Caco-2 (cell line): ENCODE measurements at places on chromosomes 5 and 9. TPM values are rescaled to one million over a fixed set of nuclear protein-coding genes. Genes with fewer than 3 reads are reported as not detected.

Gene ZNF658
- total RNA-seq = 0.45 and 0.86 TPM in 2 replicates

DNA sequence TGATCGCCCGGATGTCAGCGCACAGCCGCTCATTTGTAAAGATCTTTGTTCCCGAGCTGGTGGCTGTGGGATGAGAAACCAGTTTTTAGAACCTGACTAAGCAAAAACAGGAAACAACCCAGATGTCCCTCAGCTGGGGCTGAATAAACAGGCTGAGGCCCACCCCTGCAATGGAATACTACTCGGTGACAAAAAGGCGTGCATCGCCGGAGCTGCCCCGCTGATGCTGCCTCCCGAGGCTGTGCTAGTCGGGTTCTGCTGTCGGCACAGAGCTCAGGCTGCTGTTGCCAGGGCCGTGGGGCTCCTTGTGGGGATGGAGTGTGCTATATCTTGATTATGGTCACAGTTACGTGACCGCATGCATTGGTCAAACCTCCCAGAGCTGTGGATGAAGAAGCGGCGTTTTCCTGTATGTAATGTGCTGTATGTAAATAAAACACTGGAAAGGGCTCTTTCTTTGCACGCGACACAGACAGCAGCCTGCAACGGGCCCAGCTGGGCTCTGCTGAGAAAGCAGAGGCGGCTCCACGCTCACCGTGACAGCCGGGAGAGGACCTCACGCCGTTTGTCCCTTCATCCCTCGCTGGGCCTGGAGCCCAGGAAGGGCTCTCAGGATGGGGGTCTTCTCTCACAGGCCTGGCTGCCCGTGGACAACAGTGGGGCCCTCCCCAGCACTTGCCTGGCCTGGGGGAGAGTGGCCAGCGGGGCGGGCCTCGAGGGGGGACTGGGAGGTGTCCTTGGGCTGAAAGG, 51.5 kb upstream of the RNU6ATAC start:
- no peak overlapping the region for H3K27ac ChIP-seq
- H3K27me3 ChIP-seq = no peaks in the 10 kb centered on the region
- H3K4me3 ChIP-seq = no peak overlapping the region

DNA sequence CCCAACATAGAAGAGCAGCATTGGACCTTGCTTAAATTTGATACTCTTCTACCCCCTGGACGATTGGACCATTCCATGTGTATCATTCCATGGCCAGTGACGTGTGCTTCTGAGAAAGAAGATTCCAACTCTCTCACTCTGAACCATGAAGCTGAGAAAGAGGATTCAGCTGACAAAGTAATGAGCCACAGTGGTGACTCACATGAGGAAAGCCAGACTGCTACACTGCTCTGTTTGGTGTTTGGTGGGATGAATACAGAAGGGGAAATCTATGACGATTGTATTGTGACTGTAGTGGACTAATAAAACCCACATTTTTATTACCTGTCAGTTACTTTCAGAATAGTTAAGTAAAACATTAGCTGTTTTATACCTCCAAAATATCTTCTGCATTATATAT, 7.5 kb downstream of the HSPA5 start:
- no peak overlapping the region for H3K27ac ChIP-seq
- H3K27me3 ChIP-seq = no peaks in the 10 kb centered on the region
- peaks cover 15% of the 10 kb centered on the region; the same call in 1 of the 2 replicates for H3K4me1 ChIP-seq
- no peak for DNase-seq
- H3K4me3 ChIP-seq = no peak overlapping the region
- H3K36me3 ChIP-seq = no peaks in the 10 kb centered on the region

DNA sequence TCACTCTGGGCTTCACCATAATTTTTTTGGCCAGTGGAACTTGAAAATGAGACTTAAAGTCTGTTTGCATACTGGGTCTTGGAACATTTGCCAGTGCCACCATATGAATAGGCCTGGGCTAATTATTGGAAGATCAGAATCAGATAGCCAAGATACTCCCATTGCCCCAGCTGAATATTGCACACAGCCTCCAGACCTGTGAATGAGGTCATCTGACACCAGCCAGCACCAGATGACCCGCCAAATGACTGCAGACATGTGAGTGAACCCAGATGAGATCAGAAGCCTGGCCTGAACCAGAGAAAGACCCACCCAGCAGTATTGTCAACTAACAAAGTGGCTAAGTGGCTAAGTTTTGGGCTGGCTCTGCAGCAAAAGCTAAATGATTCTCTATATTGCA, 220.5 kb upstream of the MPDZ start:
- H3K27me3 ChIP-seq = no peaks in the 10 kb centered on the region
- H3K36me3 ChIP-seq = no peaks in the 10 kb centered on the region
- no peak overlapping the region for H3K4me3 ChIP-seq
- H3K4me1 ChIP-seq = no peaks in the 10 kb centered on the region

GRCh38 chr5:34045996-34046395, 3.0 kb upstream of the C1QTNF3 start:
- no peaks in the 10 kb centered on the region for H3K36me3 ChIP-seq
- H3K4me3 ChIP-seq = no peak overlapping the region
- no peak overlapping the region for H3K27ac ChIP-seq
- no peak for DNase-seq

DNA sequence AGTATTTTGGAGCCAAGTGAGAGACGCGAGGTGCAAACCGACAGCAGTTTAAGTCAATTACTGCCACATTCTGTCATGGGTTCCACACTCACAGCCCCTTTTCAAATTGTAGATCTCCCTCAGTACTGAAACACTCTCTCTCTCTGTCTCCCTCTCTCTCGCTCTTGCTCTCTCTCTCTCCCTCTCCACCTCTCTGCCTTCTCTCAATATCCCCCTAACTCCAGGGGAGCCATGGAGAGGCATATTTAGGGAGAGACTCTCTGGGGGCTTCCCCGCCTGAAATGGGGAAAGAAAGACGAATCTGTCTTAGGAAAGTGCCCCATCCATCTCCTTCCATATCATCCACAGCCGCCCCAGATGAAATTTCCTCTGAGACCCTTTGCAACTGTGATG, 1.6 kb downstream of the BRINP1 start:
- no peak overlapping the region for H3K4me3 ChIP-seq
- no peak for DNase-seq
- H3K27me3 ChIP-seq = no peaks in the 10 kb centered on the region
- H3K4me1 ChIP-seq = no peaks in the 10 kb centered on the region

- no peak overlapping the region for H3K4me3 ChIP-seq
- no peak for DNase-seq
- H3K4me1 ChIP-seq = no peaks in the 10 kb centered on the region
- H3K27me3 ChIP-seq = no peaks in the 10 kb centered on the region
- H3K36me3 ChIP-seq = no peaks in the 10 kb centered on the region
- no peak overlapping the region for H3K27ac ChIP-seq
These were observed 464.7 kb downstream of the DMRT2 start for GRCh38 chr9:1514776-1515363.

- H3K36me3 ChIP-seq = no peaks in the 10 kb centered on the region
- H3K4me3 ChIP-seq = no peak overlapping the region
- DNase-seq = peak; percentile 63
These were observed 42.4 kb upstream of the ZBED3 start for GRCh38 chr5:77129391-77129990.

DNA sequence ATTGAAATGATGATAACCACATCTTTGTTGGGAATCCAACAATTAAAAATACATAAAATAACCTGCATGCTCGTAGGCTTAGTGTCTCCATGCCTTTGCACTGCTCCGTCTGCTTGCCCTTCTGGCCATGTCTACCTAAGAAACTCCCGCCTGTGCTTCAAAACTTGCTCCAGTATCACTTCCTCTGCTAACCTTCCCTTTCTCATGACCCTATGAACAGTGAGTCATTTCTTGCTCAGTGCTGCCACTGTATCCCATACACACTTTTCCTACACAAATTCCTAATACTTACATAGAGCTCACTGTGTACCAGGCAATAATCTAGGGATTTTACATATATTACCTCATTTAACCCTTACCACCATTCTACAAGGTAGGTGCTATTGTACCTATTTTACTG, 33.5 kb downstream of the TMEM245 start:
- no peak overlapping the region for H3K4me3 ChIP-seq
- H3K36me3 ChIP-seq = no peaks in the 10 kb centered on the region; the same call in 1 of the 2 replicates
- peaks cover 71% of the 10 kb centered on the region for H3K4me1 ChIP-seq
- H3K27ac ChIP-seq = peak overlapping the region; percentile 40

DNA sequence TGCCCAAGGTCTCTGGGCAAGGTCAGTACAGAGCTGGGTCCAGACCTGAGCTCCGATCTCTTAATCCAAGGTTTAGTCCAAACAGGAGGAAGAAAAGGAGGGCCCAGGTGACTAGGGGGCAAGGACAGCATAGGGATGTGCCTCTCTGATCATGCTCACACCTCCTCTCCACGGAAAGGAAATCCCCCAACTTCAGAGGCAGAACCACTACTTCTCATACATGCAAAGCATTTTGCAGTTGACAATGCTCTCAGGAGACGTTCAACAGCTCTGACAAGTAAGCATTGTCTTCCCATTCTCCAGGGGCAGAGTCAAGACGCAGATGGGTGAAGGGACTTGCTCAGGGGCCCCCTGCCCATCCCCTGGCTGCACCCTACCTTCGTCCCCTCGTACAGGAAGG, 8.7 kb upstream of the CORO2A start:
- H3K36me3 ChIP-seq = 0 out of 2 replicates have a peak, but pooled peaks cover 1% of the 10 kb centered on the region
- no peaks in the 10 kb centered on the region for H3K27me3 ChIP-seq
- DNase-seq = no peak
- H3K4me3 ChIP-seq = no peak overlapping the region

DNA sequence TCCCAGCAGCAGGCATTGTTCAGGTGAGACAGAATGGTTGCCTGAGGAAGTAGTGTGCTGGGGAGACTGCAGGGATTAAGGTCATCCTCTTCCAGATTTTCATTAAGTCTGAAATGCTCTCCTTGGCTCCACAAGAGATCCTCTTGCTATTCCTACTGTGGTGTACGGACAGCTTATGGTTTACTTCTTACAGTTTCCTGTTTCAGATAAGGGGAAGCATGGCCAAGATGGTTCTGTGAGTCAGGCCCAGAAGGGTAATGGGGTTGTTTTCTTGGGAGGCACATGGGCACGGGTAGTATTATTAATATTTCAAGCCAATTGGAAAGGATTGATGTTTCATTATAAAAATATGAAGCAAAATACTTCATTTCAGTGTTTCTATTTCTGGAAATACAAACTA, 42.9 kb downstream of the GLRX start:
- no peaks in the 10 kb centered on the region for H3K27me3 ChIP-seq
- H3K4me3 ChIP-seq = no peak overlapping the region
- H3K4me1 ChIP-seq = no peaks in the 10 kb centered on the region
- peak overlapping the region; percentile 15 for H3K27ac ChIP-seq

- no peak for DNase-seq
- no peak overlapping the region for H3K27ac ChIP-seq
- no peaks in the 10 kb centered on the region for H3K4me1 ChIP-seq
- H3K27me3 ChIP-seq = no peaks in the 10 kb centered on the region
- H3K36me3 ChIP-seq = peaks cover 1% of the 10 kb centered on the region; the same call in 1 of the 2 replicates
These were observed 16.7 kb upstream of the PHYHD1 start for GRCh38 chr9:128903871-128904620.

GRCh38 chr9:121207371-121207940, 5.8 kb upstream of the RAB14 start:
- DNase-seq = no peak
- H3K27me3 ChIP-seq = no peaks in the 10 kb centered on the region
- H3K27ac ChIP-seq = no peak overlapping the region

- no peaks in the 10 kb centered on the region for H3K4me1 ChIP-seq
- H3K4me3 ChIP-seq = no peak overlapping the region
These were observed 248.5 kb upstream of the IRX4 start for GRCh38 chr5:2131196-2131595.

- H3K4me1 ChIP-seq = peaks cover 37% of the 10 kb centered on the region
- no peak overlapping the region for H3K4me3 ChIP-seq
- no peaks in the 10 kb centered on the region for H3K27me3 ChIP-seq
- peak; percentile 49 for DNase-seq
- no peaks in the 10 kb centered on the region for H3K36me3 ChIP-seq
- H3K27ac ChIP-seq = peak overlapping the region; percentile 43
These were observed 368 bp downstream of the SH3TC2 start for GRCh38 chr5:149062371-149063016.

DNA sequence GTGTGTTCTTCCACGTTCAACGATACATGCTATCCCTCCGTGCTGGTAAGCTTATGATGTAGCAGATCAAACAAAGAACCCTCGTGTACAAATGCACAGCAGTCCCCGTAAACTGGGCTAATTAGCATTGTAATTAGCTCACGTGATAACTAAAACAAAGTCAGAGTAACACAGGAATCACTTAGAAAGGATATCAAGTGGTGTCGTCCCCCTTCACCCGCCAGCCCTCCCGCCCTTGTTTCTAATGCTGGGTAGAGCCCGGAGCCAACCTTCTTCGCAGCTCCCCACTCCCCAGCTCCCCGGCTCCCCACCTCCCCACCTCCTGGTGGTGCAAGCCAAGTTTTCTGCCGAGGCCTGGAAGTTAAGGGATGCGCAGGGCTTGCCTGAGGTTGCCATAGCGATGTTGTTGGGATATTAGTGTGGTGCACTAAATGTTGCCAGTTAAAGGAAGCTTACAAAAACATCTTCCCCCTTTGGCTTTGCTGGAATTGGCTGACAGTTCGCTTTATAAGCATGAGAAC, 357.9 kb upstream of the CCNH start:
- no peak for DNase-seq
- no peaks in the 10 kb centered on the region for H3K36me3 ChIP-seq
- no peak overlapping the region for H3K27ac ChIP-seq
- H3K4me3 ChIP-seq = no peak overlapping the region

GRCh38 chr9:87381746-87382145, 115.9 kb upstream of the DAPK1 start:
- no peaks in the 10 kb centered on the region for H3K36me3 ChIP-seq
- DNase-seq = no peak
- no peaks in the 10 kb centered on the region for H3K27me3 ChIP-seq
- H3K4me1 ChIP-seq = peaks cover 26% of the 10 kb centered on the region
- no peak overlapping the region for H3K4me3 ChIP-seq
- no peak overlapping the region for H3K27ac ChIP-seq

GRCh38 chr9:76600007-76600615, 141.1 kb downstream of the GCNT1 start:
- no peak overlapping the region for H3K4me3 ChIP-seq
- H3K36me3 ChIP-seq = no peaks in the 10 kb centered on the region
- no peak overlapping the region for H3K27ac ChIP-seq
- H3K4me1 ChIP-seq = 0 out of 2 replicates have a peak, but pooled peaks cover 3% of the 10 kb centered on the region
- H3K27me3 ChIP-seq = no peaks in the 10 kb centered on the region
- DNase-seq = no peak

DNA sequence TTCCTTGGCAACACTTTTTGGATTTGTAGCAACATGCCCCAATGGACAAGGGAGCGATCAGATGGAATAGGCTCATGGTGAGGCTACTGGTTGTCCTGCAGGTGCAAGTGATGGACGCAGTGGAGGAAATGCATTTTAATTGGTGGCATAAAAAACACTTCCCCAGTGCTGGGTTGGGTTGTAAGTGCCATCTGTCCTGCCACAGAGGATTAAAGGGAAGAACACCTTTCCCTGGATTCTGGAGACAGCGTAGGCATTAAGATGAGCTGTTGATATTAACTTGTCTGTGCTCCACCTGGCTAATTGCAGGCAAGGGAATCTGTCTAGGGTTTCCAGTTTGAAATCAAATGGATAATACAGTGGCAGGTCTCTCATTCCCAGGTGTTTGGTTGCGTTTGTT, 173.4 kb downstream of the ZNF462 start:
- H3K4me3 ChIP-seq = no peak overlapping the region
- H3K27me3 ChIP-seq = no peaks in the 10 kb centered on the region; the same call in 1 of the 2 replicates
- H3K27ac ChIP-seq = no peak overlapping the region
- H3K36me3 ChIP-seq = no peaks in the 10 kb centered on the region

- no peak overlapping the region for H3K4me3 ChIP-seq
- no peak overlapping the region for H3K27ac ChIP-seq
- no peaks in the 10 kb centered on the region; the same call in 1 of the 2 replicates for H3K27me3 ChIP-seq
- no peaks in the 10 kb centered on the region for H3K4me1 ChIP-seq
- H3K36me3 ChIP-seq = no peaks in the 10 kb centered on the region
These were observed 20.0 kb upstream of the ARSB start for GRCh38 chr5:79005151-79005550.
